Stomach (tissue), 19 donors: ENCODE measurements at places on chromosomes 12 and 14.

DNA sequence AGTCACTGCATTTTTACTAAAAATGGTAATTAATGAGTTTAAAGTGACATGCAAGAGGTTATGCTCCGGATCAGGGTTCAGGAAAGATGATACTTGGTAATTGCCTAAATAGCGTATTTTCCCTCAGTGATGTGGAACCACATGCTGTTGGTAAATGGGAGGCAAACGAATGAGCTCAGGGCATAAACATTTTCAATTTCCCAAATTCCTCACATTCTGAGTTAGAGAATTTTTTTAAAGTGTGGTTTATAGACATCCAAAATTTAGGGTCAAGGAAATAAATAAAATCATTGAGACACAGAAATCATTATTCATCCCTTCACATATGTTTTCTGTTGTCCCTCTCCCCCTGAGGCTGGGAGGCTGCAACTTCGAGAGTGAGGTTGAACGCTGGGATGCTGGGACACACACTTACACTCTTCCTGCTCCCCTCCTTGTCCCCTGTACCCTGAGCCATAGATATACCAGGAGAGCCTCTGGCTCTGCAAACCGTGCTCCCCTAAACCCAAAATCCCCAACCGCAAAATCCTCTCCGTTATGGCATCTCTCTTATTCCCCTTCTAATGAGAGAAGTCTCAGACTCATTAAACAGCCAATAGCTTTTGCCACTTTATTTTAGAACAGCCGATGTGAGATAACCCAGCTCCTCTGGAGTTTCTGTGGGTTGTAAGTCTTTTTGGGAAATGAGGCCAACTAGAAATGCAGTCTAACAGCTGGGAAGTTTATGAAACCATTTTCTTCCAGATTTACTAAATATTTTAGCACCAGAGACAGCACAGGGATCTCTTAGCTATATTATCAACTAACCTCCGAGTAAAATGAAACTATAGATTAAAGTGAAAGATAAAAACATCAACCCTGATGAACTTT, 21.4 kb upstream of the ADGRD1 start:
- no peak for DNase-seq

GRCh38 chr14:56810147-56810719, at the start of gene OTX2:
Gene OTX2, minus strand, starts transcription at chr14:56810479. Its CDS starts 5,023 bp downstream, at chr14:56805456.
- no peak for DNase-seq

DNA sequence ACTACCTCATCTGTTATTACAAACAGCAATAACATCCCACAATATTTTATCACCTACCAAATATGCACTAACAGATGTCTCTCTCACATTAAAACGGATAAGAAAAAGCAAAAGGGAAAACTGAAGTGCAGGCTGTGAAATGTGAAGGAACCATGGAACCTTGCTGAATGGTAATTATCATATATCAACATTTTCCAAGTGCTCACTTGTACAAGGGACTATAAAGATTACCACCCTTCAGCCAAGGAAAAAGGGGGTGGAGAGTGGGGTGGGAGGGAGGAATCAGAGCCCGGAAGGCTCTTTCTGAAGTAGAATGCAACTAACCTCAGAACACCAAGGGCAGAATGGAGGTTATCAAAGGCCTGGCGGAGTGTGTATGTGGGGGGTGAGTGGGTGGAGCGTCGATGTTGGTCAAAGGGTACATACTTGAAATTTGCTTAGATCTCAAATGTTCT, 1.2 kb downstream of the SNX6 start:
- peak; percentile 37 for DNase-seq

DNA sequence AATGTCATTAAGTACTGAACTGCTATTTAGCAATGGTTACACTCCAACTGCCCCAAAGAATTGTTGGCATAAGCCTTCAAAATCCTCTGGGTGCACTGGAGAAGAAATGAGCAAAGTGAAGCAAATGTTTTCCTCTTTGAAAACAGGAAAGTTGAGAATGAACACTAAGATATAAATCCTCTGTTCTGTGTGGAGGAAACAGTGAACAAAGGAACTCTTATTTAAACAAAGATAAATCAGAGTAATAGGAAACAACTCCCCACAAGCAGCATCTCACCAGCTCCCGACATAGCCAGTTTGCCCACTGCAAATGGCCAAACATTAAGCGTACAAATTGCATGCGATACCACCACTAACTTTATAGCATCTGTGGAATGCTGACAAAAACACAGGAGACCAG, 54.0 kb downstream of the BCAT1 start:
- peak; percentile 13 for DNase-seq

- DNase-seq, result no peak
Observed at GRCh38 chr12:121693155-121693687, 19.3 kb upstream of the TMEM120B start.

- no peak for DNase-seq
Observed at GRCh38 chr12:53507603-53507885, 260 bp upstream of the NPFF start.

DNA sequence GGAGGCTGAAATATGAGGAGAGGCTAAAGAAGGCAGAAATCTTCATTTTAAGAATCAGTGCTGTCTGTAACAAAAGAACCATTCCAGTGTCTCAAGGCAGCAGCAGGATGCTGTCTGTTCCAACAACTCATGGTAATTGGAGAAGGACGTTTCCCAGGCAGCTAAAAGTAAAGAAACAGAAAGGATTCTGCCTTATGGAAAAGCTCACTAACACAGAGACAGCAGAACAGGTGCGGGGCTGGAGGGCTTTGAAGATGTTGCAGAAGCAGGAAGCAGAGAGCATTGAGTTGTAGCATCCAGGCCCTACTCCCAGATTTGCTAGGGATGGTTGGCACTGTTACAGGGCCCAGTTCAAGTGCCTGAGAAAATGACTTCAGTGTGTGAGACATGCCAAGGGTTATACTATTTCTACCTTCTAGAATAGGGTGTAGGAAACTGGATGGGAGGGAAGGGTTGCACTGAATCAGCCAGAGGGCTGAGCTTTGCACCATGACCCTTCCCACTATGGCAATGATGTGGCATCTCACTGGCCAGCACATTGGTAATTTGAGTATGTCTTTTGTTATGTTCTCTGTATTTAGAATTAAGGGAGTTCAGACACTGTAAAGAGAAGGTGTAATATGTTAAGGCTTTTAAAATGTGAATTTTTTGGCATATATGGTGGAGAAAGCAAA, 160.0 kb upstream of the FBXO33 start:
- DNase-seq, result no peak
